Hematopoietic multipotent progenitor cell (in vitro differentiated cells): ENCODE measurements at places on chromosomes 3 and 15. TPM values are rescaled to one million over a fixed set of nuclear protein-coding genes. Genes with fewer than 3 reads are reported as not detected.

NMB gene
- total RNA-seq, result 2.4 TPM

FBXO40 gene
- not detected for total RNA-seq

SH2D7 gene
- total RNA-seq, result not detected

MST1R gene
- total RNA-seq, result 1.1 TPM

POLR2M gene
- 99.9 TPM for total RNA-seq

RABL3 gene
- 5.1 TPM for total RNA-seq

TUSC7 gene
- not detected for total RNA-seq

GP9 gene
- 4.0 TPM for total RNA-seq

CTXN2 gene
- not detected for total RNA-seq

ANO10 gene
- 19.1 TPM for total RNA-seq

CYP11A1 gene
- not detected for total RNA-seq

CALML4 gene
- 9.7 TPM for total RNA-seq

ZIC4 gene
- not detected for total RNA-seq

CTSH gene
- total RNA-seq, result 2.4 TPM

DNA sequence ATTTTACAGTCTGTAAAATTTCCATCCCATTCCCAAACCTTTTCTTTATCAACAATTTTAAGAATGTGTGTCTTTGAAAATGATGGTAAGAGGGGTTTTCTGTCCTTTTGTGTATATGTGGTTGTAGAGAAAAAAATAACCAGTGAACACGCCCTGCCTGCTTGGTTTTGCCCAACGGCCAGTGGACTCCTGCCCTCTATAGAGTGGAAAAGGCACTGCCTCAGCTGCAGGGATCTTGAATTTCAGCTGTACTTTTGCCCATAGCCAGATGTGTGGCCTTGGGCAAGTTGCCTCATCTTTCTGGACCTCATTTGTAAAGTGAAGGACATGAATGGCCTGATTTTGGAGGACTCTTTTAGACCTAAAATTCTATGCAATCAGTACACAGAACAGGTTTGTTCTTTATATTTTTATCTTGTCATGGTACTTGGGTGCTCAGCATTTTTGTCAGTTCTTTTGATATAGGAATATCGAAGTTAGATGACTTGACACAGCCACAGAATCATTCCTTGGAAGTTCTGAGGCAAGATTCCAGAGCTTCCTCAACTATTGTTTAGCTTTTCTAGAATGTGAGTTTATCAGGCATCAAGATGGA, 81.0 kb downstream of the CLDN11 start:
- no peak for DNase-seq

DNA sequence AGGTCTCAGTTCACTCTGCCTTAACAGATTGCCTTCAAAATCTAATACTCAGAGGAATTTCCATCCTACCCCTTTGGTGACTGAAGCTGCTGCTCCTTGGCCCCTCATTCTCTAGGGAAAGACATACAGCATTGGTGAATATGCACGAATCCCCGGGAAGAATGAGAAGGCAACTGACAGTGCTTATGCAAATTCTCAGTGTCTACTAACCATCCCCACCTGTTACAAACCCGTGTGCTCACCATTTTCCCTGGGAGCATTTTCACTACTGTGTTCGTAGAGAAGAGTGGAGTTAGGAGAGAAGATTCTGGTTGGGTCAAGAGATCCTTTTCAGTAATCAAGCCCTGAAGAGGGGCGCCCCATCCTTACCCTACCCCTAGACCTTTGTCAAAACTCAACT, 37.7 kb downstream of the SYNM start:
- DNase-seq, result no peak

- DNase-seq, result no peak
Observed at GRCh38 chr3:153242896-153243295, 80.9 kb downstream of the RAP2B start.

DNA sequence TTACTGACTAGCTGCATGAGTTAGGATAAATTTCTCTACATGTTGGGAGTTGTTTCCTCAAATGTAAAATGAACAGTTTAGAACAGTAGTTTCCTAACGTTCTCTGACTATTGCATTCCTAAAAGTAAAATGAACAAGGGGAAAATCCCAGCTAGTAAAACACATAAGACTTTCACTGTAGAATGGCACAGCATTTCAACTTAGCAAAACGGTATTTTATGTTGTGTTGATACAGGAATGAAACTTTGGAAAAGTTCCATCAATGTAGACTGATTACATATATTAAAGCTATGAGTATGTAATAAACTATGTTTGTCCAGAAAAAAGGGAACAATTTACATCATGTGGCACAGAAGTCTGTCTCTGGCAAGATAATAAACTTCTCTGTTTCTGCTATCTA, 297.4 kb upstream of the EPHA3 start:
- no peak for DNase-seq

DNA sequence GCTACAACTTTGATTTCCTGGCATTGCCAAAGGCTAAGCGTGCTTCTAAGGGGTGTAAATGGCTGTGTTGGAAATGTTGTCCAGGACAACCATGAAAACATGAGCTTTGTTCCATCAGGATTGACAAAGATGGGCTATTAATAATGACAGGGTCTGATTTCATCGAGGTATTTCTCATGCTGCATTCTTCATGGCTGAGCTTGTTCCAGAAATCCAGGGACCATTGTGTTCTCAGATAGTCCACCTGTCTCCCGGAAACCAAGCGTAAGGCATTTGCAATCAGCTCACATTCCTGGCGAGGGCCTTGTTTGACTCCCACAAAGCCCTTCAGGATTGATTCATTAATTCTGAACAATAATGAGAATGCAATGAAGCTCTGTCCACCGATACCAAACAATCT, 111.3 kb downstream of the CD47 start:
- DNase-seq, result no peak

DNA sequence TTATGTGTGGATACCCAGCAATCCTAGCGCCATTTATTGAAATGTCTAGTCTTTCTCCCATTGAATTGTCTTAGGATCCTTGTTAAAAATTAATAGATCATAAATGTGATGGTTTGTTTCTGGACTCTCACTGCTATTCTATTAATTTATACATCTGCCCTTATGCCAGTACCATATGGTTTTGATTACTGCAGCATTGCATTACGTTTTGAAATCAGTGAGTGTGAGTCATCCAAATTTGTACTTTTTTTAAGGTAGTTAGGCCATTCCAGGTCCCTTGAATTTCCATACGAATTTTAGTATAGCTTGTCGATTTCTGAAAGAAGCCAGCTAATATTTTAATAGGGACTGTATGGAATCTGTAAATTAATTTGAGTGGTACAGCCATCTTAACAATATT, 648.6 kb upstream of the ZNF385D start:
- DNase-seq, result no peak

- peak; percentile 42 for DNase-seq
Observed at GRCh38 chr15:92714477-92715401, 59.2 kb upstream of the FAM174B start.

DNA sequence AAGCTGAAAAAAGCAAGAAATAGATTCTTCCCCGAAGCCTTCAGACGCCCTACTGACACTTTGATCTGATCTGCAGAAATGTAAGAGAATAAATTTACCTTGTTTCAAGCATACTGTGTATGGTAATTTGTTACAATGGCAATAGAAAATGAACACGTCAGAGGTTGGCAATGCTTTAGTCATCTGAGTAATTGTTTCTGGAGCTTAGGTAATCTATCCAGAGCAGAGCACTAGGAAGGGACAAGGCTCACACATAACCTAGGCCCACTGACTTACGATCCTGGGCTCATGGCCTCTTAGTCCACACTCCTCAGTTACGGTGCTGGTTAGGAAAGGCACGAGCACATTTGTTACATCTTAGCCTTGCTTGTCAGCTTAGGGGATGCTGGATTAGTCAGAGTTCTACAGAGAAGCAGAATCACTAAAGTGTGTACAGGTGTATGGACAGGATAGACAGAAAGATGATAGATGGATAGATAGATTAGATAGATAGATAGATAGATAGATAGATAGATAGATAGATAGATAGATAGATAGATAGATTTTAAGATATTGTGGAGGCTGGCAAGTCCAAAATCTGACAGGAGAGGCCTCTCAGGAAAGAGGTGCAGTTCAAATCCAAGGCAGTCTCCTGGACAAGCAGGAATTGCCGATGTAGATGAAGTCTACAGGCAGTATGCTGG, 46.8 kb upstream of the TBC1D23 start:
- no peak for DNase-seq

GRCh38 chr3:24551626-24552025, 57.0 kb upstream of the THRB start:
- DNase-seq, result no peak

DNA sequence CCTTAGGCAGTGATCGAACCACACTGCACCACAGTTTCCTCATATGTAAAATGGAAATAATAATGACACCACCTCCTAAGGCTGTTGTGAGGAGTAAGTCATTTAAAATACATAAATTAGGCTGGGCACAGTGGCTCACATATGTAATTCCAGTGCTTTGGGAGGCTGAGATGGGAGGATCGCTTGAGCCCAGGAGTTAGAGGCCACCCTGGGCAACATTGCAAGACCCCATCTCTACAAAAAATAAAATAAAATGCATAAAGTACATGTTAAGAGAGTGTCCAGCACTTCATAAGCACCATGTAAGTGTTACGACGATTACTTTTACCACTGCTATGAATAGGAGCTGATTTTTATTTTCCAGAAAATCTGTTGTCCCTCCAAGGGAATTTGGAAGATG, 440.0 kb downstream of the FOXP1 start:
- DNase-seq, result no peak

GRCh38 chr15:67768313-67768977, 56.9 kb upstream of the SKOR1 start:
- DNase-seq, result no peak

DNA sequence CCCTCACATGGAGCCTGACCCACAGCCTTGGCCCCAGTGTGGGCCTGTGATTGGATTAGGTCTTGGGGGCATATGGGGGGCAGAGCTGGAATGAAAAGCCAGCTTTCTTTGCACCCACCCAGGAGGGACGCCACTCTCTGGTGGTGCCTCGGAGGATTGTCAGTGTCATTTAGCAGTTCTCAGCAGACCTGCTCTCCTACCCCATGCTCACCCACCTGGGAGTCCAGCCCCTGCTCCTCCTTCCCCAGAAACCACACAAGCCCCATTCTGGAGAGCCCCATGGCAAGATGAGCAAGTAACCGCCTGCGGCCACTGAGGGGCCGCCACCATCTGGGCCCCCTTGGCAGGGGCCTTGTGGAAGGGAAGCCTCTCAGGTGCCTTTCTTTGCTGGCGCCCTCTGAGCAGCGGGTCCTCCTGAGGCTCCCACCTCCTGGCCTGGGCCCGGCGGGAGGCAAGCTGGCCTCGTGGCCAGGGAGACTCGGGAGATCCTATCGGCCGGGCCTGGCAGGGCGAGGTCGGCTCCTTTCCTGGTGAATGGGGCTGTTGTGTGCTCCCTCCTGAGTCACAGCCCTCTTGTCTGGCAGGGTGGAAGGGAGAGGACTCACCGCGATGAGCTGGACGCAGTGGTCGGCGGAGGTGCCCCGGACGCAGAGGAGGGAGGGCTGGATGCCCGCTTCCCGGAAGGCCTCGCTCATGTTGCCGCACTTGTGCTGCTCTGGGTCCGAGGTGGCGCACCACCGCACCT, 2.3 kb downstream of the MELTF start:
- DNase-seq, result no peak

DNA sequence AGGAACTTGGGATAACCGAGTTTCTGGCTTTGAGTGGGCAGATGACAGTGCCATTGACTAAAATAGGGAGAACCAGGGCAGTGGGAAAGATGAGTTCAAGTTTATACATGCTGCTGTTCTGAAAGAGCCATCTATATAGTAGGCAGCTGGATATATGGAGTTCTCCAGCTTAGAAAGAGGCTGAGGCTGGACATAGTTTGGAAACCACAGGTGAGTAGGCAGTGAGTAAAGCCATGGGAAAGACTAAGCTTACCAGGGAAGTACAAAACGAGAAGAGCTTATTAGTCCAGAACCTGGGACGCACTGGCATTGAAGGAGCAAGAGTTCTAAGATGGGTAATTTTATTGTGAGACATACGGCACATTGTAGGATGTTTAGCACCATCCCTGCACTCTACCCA, 54.2 kb downstream of the MSL2 start:
- DNase-seq, result no peak

DNA sequence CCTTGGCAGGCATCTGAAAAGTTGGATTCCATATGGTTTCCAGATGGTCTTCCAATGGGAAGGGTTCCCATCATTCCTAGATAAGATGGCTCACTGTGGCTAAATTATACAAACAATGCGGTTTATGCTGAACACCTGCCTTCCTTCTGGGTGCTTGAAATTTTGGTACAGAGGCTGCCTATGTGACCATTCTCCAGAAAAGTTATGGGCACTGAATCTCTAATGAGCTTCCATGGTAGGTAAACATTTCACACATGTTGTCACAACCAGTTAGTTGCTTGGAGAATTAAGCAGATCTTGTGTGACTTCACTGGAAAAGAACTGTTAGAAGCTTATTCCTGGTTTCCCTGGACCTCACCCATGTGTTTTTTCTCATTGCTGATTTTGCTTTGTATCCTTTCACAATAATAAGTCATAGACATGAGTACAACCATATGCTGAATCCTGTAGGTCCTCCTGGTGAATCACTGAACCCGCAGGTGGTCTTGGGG, 30.1 kb downstream of the PLOD2 start:
- no peak for DNase-seq

GRCh38 chr3:152638707-152639450, 196.1 kb upstream of the P2RY1 start:
- DNase-seq, result no peak

DNA sequence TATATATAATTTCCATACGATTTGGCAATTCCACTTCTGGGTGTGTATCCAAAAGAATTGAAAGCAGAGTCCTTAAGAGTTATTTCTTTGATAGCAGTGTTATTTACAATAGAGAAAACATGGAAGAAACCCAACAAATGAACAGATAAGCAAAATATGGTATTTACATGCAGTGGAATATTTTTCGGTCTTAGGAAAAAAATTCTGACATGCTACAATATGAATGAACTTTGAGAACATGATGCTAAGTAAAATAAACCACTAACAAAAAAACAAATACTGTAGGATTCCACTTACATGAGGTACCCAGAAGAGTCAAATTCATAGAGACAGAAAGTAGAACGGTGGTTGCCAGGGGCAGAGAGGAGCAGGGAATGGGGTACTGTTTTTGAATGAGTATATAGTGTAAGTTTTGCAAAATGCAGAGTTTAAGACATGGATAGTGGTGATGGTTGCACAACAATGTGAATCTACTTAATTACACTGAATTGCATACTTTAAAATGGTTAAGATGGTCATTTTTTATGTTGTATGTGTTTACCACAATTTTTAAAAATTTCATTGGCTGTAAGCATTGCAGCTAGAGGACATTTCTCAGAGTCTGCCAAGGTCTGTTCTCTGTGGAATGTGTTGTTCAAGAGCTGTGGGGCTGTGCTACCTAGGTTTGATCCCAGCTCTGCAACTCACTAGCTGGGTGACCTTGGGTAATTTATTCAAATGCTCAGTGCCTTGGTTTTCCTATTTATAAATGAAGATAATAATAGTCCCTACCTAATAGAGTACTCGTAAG, 122.1 kb downstream of the MEX3B start:
- no peak for DNase-seq

DNA sequence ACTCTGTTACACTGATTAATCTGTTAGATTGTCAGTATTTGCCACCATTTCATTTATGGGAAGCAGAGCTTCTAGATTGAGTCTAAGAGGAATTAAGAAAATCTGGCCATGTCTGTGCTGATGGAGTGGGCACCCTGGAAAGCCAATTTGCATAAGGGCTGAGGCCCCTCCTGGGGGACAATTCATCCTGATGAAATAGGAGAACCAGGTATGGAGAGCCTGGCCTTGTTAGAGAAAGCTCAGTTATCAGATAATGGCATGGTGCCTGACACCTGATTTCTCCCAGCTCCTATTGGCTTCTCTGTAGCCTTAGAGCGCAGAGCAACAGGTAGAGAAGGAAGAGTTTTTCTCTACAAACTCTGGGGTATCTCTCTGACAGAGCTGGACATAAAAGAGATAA, 114.2 kb downstream of the EBLN2 start:
- no peak for DNase-seq
